ENCODE measurements at places on chromosomes 16 and 17. TPM values are rescaled to one million over a fixed set of nuclear protein-coding genes. Genes with fewer than 3 reads are reported as not detected.

DNA sequence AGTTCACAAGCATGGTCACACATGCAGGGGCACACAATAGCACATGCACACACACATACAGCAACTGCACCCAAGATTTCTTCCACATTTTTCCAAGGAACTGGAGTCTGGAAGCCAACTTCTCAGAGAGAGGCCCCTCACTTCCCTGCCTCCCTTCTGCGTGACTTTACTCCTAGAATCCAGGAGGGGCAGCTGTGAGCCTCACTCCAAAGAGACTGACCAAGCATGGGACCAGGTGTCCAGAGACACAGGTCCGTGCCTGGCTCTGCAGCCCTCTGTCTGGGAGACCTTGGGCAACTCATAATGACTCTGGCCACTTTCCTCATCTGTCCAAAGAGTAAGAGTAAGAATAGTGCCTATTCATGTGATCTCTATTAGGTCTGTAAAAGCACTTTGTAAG, 104.7 kb upstream of the TMEM132E start:
- DNase-seq = no peak

- no peak for DNase-seq
Measured at GRCh38 chr17:10384175-10384574, 11.4 kb upstream of the MYH13 start.

DNA sequence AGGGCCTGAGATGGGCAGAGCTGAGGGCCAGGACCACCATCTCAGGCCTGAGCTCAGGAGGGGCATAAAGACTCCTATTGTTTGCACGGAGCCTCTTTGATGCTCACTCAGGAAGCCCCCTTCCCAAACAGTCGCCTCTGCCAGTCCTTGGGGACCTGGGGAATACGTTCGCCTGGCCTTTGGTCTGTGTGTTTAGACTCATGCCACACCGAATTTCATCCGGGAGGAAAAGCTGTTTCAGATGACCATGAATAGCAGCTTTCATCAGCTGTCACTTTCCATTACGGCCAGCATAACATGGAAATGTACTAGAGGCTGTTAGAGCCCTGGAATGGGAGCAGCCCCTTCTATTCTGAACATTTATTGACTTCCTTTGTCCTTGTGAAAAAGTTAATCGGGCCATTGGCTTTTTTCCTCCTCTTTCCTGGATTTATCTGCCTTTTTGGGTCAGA, 139.0 kb downstream of the HS3ST3A1 start:
- no peak for DNase-seq

GRCh38 chr17:38579934-38580333, 25.8 kb downstream of the SRCIN1 start:
- peak; percentile 60 for DNase-seq

GRCh38 chr17:65537845-65538674, 23.4 kb downstream of the AXIN2 start:
- DNase-seq = no peak

- DNase-seq = no peak
Measured at GRCh38 chr16:4637501-4638166, 13.0 kb downstream of the MGRN1 start.

DNA sequence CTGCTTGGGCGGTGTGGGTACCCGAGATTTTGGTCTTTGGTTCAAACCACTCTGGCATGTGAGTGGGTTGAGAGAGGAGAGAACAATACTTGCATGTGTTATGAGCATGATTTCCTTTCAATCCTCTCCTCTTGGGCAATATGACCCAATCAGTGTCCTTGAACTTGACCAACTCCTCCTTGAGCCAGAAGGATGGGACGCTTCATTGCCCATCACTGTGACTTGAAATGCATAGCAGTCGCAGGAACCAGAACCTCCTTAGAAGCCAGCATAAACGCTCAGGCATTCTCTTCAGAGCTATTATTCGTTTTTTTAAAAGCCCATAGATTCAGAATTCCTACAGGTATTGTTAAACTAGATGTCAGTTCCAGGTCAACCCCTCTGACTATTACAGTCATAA, 367.4 kb downstream of the HAPSTR1 start:
- no peak for DNase-seq

DNA sequence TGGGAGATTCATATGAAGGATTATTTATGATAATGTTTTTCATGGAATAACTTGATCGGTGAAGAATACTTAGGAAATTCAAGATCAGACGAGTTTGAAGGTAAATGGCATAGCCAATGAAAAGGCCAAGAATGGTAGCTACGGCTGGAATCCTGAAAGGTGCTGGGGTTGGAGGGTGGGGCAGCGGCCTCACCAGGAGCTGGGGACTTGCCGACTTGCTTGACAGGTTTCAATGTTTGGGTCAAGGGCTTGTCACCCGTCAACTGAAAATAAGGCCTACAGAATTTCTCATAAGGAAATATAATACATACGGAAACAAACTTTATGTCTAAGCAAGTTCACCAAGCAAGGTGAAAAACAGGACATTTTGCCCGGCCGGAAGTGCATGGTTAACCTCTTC, 9.9 kb downstream of the CRYM start:
- DNase-seq = no peak

Gene CLEC19A
- not detected for total RNA-seq

Gene COG1
- 18.0 TPM for total RNA-seq
